ENCODE measurements at places on chromosomes 6 and 20.
A peak's percentile ranks its signal among the peaks of the same experiment; 100 is the strongest.

DNA sequence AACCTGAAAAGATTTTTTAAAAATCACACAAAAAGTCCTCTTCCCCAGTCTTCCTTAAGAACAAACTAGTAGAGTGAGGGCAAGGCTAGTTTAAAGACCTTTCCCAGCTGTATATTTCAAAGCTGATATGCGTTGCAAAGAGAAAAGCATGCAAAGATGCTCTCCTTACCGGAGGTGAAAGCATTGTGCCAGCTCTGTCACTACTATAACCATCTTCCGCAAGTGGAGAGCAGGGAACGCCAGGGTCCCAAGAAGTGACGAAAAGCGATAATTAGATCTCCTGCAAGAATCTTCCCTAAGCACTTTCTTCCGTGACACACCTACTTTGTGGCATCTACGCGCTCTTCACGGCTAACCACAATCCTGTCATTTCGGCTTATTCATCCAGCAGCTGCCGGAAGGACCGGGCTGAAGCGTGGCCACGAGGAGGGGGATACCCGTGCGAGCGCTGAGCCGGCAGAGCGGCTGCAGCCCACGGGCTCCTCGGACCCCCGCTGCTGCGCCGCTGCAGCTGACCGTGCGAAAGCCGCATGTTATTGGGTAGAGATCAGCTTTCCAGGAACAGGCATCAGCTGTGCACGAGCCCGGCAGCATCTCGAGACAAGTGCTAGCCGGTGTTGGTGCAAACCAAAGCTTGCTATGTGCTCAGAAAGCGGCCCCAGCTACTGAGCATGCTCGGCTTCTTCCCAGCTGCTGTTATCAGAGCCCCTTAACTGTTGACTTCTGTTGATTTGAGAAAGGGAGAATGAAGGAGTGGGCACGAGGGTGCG is 57.2 kb upstream of the ARHGAP18 start:
- peak; percentile 67 for DNase-seq

GRCh38 chr20:41347523-41348429 is 7.2 kb downstream of the LPIN3 start:
- DNase-seq, result no peak

GRCh38 chr6:71886184-71887005 is at the start of gene RIMS1:
Gene RIMS1 (plus strand): TSS chr6:71886550. CDS start chr6:71887024, 474 bp downstream.
- peak; percentile 39 for DNase-seq

DNA sequence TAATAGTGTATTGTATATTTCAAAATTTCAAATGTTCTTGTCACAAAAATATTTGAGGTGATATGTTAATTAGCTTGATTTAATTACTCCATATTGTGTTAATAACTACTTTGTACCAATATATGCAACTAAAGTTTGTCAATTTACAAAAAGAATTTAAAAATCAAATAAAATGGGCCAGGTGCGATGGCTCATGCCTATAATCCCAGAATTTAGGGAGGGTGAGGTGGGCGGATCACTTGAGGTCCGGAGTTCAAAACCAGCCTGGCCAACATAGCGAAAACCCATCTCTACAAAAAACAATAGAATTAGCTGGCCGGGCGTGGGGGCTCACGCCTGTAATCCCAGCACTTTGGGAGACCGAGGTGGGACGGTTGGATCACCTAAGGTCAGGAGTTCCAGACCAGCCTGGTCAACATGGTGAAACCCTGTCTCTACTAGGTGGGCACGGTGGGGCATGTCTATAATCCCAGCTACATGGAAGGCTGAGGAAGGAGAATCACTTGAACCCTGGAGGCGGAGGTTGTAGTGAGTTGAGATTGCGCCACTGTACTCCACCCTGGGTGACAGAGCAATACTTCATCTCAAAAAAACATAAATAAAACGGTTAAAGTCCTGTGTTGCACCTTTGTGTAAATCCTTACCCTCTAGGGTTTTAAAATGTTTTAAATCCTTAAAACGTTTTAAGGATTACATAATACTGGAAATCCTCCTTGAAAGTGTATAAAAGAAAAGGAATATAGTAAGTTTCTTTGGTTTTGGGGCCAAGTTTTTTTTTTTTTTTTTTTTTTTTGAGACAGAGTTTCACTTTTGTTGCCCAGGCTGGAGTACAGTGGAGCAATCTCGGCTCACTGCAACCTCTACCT is 4.0 kb downstream of the HSPA1B start:
- DNase-seq, result no peak

DNA sequence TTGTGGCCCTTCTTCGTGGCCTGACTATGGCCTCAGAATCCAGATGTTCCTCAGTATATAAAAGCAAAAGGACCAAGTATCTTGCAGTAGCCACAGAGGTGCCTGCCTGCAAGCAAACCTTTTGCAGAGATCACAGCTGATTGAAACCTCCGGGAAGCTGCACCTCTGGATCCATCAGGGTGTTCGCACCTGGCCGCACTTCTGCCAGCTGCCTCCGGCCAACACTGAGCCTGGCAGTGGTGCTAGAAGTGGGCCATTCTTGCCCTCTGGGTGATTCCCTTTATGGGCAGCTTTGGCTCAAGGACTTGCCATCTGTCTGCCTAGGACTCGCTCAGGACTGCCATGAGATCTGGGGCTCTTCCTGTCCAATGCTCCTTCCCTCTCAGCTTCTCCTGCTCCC is 214.6 kb upstream of the ECI2 start:
- DNase-seq, result no peak

DNA sequence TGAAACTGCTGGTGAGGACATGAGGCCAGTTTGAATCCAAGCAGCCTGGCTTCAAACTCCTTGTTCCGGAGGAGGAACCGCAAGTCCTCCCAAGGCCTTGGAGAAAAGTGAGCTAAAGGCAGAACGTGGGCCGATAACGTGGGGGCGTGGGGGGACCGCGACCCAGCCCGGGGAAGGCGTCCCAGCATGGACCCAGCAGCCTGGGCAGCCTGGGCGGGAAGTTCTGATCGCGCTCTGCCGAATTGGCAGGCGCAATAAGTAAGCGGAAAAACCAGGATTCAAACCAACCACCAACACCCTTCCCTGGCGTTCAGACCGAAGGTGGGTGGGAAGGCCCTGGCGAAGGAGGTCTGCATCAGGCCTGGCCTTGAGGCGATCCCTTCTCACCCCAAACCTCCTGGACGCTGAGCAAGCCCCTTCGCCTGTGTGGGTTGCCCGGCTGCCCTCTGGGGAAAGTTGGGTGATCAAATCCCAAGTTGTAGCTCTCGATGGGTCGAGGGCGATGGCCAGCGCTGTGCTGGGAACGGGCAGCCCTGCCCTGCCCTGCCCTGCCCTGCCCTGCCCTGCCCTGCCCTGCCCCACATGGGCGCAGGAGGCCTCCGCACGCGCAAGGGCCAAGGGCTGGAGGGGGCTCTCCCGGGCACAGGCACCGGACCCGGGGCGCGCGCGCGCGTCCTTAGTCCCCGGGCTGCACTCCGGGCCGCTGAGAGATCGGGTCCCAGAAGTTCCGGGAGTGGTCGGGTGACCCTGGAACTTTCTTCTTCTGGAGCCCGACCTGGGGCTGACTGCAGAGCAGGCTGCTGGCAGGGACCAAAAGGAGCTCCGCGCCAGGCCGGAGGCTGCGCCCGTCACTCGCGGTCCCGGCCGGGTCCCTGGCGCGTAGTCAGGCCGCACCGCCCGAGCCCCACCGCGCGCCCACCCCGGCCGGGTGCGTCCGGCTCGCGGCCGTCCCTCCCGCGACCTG is 637 bp upstream of the SLC22A3 start:
- peak; percentile 18 for DNase-seq
